Brain microvascular endothelial cell (primary cell): ENCODE measurements at places on chromosomes 7 and 10.

GRCh38 chr10:114271779-114272167, 32.7 kb downstream of the VWA2 start:
- peak; percentile 94 for DNase-seq

DNA sequence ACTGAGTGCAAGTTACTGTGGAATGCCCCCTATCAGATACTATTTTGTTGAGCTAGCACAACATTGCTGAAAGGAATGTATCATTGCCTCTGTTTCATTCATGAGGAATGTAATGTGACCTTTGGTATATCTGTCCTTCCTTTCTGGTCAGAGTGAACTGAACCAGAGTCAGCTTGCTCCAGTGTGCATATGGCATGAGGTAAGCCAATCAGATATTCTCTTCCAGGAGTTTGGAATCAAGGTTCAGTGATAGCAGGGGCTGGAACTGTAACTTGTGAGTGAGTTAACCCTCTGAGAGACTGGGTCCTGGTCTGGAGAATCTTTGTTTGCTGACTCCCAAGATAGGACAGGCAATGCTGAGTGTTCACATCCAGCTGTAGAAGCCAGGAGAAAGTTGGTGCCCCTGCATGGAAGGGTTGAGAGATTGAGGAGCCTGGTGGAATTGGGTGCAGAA, 45.3 kb upstream of the OSBPL3 start:
- peak; percentile 82 for DNase-seq

- DNase-seq, result no peak
Observed at GRCh38 chr10:48903151-48903550, 36.5 kb downstream of the LRRC18 start.

- DNase-seq, result no peak
Observed at GRCh38 chr7:149860821-149861727, 12.7 kb upstream of the ATP6V0E2 start.

GRCh38 chr7:142584765-142585164, 164.5 kb upstream of the PRSS1 start:
- no peak for DNase-seq

DNA sequence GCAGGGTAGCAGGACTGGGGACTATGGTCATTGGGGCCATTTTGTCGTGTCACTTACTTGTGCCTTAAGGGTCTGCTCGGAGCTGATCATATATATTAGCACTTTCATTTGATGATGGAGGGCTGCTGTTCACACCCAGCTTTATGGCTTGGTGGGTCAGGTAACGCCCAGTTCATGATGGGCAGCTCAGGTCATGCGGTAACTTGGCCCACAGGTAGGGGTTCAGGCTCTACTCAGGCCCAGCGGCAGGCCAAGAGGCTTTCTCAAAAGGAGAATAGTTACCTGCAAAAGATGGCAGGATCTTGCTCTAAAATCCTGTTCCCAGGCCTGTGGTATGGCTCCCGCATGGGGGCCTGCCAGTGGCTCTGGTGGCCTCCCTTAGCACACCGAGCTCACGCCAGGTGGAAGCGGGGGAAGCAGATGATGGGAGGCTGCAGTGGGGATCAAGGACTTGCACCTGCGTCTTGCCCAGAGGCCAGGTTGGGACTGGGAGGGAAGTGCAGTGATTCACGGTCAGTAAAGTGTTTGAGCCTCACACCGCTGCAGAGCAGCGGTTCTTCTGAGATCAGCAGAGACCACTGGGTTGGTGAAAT, 109.5 kb downstream of the ADCY1 start:
- no peak for DNase-seq

DNA sequence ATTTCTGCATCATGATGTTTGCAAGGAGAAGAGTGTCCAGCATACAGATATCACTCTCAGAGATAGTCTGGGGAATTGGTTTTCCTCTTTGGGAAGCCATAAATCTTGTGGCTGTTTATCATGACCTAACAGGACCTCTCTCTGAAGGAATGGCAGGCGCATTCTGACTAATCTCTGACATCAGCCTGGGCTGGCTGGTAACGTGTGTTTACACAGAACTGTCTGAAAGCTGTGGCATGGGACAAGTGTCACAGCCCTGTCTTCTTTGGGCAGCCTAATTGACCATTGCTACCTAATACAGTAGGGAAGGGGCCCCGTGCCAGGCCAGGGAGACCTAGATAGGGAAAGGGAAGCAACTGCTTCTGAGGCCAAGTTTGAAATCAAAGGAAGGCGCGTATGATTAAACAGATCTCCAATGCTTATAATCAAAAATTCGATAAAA, 73.9 kb upstream of the CABCOCO1 start:
- peak; percentile 41 for DNase-seq

DNA sequence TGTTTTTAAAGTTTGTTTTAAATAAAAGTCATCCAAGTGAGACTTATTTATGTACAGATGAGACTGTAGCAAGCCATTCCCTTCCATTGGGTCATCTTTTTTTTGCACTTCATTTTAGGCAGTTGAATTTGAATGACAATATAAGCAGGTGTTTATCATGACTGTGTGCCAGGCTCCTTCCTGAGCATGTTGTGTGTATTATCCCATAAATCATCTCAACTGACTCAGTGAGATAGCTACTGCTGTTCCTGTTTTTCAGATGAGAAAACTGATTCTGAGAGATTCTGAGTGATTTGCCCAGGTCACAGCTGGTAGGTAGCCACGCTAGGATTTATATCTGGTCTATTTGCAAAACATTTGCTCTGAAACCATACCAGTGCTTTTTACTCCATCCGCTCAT, 11.7 kb downstream of the TMEM254 start:
- no peak for DNase-seq

DNA sequence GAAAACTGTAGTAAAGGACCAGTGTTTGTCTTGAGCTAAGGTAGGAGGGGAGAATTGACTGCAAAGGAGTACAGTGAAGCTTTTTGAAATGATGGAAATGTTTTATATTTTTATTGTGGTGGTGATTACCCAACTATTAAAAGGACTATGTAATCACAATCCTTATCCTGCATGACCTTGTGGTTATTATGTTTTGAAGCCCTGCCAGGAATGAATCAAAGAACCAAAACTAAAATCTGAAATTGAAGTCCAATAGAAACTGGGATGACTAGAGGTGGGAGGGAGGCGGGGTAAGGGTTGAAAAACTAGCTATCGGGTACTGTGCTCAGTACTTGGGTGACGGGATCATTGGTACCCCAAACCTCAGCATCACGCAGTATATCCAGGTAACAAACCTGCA, 8.2 kb downstream of the CCDC7 start:
- DNase-seq, result no peak

GRCh38 chr10:63166742-63167258, 33.7 kb downstream of the NRBF2 start:
- DNase-seq, result peak; percentile 58

DNA sequence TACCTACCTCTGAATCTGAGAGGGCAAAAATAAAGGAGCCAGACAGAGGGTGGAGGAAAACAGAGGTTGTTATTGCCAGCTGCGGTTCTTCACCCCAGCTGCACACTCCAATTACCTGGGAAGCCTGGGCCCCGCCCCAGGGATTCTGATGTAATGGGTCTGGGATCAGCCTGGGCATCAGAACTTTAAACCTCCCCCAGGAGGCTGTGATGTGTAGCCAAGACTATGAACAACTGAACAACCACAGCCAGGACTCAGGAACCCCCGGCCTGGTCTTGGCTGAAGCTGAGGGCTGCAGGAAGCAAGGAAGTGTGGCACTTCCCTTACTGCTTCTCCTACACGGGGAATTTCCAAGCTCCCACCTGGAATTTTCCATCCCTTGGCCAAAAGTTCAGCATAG, 89.3 kb downstream of the HIP1 start:
- no peak for DNase-seq

- no peak for DNase-seq
Observed at GRCh38 chr7:133117452-133117851, 35.6 kb upstream of the CHCHD3 start.

- DNase-seq, result no peak
Observed at GRCh38 chr7:2924866-2925840, 81.0 kb upstream of the GNA12 start.

GRCh38 chr10:78004215-78005026, 24.9 kb downstream of the POLR3A start:
- DNase-seq, result no peak

DNA sequence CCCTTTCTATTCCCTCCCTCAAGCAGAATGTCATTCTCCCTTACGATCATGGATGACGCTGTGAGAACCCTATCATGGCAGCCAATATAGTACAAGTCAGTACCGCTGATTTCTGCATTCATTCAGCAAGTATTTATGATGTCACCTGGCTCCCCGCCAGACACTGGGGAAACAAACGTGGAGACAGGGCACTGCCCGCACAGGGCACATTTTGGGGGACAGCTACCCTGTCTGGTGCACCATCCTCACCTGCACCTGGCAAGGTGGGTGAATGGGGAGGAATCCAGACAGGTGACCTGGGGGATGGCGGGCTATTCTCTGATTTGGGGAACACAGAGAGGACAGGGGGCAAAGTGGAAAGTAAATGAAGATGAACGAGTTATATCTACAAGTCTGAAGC, 28.4 kb downstream of the MKI67 start:
- DNase-seq, result peak; percentile 9

DNA sequence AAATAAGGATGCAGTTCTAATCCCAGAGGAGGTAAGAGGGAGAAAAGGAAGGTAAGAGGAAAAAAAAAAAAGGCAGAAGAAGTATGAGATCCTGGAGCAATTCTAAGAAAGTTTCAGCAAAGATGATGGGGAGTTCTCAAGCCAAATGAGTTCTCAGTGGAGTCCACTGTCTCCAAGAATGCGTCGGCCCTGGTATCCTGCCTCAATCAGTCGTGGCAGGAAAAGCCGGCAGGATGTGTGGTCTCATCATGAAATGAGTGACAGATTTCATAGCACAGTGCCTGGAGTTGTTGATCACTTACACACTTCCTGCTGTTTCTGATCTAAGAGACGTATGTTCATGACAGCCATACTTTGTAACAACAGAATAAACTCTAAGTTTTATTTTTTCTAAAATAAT, 554.9 kb downstream of the NXPH1 start:
- no peak for DNase-seq

DNA sequence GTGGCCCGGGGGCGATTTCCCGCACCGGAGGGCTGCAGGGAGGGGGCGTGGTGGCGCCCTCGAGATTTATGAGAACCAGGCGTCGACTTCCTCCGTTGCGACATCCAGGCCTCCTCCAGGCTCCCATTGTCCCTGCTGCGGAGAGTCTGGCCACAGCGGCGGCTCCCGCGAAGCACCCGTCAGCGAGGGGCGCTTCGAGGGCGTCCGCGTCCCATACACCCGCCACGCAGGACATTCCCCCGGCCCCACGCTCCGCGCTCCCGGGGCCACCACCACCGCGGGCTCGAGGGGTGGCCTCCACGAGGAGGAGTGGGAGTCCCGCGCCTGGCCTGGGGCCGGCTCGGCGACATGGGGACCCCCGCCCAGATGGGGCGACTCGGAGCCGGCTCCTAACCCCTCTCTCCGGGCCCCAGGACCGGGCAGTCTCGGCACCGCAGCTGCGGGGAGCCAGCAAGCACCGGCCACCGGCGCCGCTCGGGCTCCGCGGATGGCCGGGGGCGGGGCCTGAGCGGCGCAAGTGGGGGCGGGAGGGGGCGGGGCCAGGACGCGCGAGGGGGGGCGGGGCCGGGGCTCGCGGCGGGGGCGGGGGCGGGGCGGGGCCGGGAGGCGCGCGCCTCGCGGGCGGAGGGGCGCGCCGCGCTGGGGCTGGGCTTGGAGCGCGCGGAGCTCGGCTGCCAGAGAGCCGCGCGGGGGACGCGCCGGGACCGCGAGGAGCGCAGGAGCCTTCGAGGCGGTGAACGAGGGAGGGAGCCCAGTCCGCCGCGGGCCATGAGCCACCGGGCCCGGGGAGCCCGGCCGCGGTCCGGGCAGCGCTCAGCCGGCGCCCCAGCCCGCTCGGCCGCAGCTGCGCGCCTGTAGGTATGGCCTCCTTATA, at the start of gene SH2B2:
Gene SH2B2, plus strand, starts transcription at position 632 of the 874 bp plus-strand sequence. CDS start 13,683 bp downstream, outside the sequence.
- peak; percentile 27 for DNase-seq

- no peak for DNase-seq
Observed at GRCh38 chr10:30034433-30035137, 24.8 kb downstream of the JCAD start.

DNA sequence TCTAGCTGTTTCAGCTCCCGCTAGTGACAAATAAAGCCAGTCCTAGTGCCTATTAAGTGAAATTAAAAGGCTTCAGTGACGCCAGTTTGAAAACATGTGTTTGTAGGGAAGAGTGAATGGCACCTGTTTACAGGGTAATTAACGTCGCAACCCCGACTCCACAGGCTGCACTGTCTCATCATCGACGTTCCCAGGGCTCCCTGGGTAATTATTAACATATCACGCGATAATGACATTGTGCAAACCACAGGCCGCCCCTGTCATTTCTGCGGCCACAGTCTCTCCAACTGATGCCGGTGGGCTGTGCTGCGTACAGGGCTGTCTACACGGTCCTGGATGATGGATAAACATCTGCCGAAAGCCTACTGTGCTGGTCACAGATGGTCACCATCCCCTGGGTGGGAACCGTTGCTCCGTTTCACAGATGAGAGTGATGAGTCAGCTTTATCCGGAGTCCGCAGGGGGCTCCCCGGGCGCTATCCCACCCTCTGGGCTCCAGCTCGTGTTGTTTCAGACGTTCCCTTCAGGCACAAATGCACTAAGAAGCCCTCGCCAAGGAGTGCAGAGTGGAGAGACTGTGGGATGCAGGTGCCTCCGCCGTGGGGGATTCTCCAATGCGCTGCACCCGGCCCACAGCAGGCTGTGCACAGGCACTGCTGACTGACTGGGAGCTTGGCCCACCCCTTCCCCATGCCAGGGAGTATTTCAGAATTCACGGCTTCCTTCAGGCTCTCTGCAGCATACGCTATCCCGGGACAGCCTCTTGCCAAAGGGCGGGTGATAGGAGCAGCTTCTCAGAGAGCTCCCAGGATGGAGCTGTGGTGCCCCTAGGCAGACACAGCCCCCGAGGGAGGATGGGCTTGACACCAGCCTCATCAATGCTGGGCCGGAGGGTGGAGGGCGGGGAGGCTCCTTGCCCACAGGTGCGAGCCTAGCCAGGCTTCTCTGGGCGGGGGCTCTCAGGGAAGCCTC, 491.8 kb upstream of the FOXK1 start:
- DNase-seq, result no peak

- DNase-seq, result no peak
Observed at GRCh38 chr10:72164617-72165016, 51.2 kb upstream of the ANAPC16 start.

DNA sequence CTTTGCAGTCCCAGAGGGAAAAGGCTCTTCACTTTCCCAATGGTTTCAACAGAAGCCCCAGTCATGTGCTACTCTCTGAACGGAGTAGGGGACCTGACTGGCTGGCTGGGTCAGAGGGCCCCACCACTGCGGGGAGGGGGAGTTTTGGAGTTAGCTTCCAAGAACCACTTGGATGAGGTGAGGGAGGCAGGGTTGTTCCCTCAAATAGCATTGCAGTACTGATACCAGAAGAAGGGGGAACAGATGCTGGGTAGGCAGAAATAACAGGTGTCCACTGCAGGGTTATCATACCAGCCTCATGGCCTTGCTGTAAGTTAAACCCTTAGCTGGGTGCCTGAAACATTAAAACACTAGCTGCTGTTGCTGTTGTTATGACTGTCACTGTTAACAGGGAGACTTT, 131.3 kb downstream of the UBE2H start:
- no peak for DNase-seq

- peak; percentile 85 for DNase-seq
Observed at GRCh38 chr10:30701451-30702173, 72.1 kb upstream of the LYZL2 start.

GRCh38 chr7:1950066-1950451, 280.0 kb downstream of the ELFN1 start:
- DNase-seq, result no peak

GRCh38 chr7:12861070-12861469, 173.6 kb downstream of the ARL4A start:
- DNase-seq, result no peak

- DNase-seq, result no peak
Observed at GRCh38 chr7:71843676-71844075, 568.5 kb downstream of the CALN1 start.
